ACHN (cell line): ENCODE measurements at places on chromosomes 5 and 9.

- no peak for DNase-seq
These were observed 16.0 kb downstream of the SERINC5 start for GRCh38 chr5:80239680-80240367.

DNA sequence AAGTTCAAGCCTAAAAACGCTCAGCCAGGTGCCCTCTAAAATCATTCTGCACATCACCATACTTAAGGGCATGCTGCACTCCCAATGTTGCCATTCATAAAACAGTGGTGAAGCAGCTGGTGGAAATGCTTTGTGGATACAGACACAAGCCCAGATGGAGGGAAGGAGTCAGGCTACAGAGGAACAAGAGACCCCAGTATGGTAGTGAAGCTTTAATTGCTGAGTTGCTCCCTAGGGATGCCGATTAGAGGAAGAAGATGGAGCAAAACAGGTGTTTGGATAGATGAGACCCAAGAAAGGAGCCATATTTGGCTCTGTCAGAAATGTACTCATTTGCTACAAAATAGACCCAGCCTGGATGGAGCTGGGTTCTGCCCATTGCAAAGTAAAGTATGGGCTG lies 230.5 kb downstream of the NSG2 start:
- no peak for DNase-seq

DNA sequence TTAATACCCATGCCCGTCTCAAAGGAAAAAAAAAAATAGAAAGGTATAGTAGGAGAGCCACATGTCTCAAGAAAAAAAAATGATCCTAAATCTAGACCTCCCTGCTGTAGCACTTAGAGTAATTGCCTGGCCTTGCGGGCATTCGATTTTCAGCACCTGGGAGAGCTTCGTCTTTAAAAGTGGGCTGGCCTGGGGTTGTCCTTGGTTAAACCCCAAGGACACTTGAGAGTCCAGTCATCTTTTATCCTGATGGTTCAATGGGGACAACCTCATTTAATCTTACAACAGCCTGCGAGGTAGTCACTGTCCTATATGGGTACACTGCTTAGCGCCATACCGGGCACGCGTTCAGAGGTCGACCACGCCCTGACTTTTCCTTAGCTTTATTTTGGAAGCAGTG lies 60.1 kb downstream of the MAT2B start:
- no peak for DNase-seq

DNA sequence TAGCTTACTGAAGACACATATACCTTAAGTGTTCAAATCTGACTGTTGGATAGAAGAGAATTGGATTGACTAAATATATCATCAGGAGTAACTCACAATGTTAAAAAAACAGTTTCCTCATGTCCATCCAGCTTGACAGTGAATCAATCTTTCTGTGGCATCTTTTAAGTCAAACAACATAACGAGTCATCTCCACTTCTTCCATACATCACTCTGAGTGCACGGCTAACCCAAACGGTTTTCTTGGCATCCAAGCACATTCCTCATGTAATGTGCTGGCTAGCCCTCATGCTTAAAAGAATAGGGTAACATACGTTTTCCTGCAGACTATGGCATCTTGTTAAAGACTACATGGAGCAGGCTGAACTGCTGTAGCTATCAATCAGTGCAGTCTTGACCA lies 291.5 kb upstream of the TRPC7 start:
- DNase-seq: no peak

DNA sequence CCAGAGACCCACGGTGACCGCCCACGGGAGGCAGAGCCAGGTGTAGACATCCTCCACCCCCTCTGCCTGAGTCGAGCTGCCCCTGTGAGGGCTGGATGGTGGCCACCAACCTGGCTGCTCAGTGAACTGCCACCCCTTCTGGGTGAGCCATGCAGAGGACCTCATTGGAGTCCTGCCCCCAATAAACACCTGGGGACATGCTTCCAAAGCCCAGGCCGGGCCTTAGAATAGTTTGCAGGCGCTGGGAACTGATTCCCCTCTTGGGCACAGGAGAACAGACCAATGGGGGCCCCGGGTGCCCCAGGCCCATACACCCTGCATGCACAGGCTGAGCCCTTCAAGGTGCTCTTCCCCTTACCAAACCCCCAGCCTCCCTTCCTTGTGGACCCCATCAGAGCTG lies 38.1 kb upstream of the GFPT2 start:
- no peak for DNase-seq

- peak; percentile 12 for DNase-seq
These were observed 72.9 kb upstream of the ALDH1B1 start for GRCh38 chr9:38319496-38320173.

DNA sequence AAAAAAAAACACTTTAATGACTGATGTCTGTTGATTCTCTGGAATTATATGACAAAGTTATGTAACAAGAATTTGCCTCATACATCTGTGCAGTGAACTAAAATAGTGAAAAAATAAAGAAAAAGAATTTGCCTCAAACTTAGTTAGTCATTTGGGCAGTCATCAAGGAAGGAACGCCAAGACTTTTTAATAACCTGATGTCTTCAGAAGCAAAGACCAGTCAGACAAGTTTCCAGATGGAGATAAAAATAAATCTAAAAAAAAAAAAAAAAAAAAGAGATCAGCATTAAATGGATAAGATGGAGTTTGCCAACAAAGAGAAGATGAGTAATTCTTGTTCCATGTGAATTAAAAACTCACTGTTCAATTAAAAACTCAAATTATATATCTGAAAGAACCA lies 52.3 kb upstream of the JMY start:
- DNase-seq: no peak

- no peak for DNase-seq
These were observed 4.1 kb upstream of the PRDM6 start for GRCh38 chr5:123084730-123085605.

- no peak for DNase-seq
These were observed 2.0 kb upstream of the ENC1 start for GRCh38 chr5:74642543-74642863.

DNA sequence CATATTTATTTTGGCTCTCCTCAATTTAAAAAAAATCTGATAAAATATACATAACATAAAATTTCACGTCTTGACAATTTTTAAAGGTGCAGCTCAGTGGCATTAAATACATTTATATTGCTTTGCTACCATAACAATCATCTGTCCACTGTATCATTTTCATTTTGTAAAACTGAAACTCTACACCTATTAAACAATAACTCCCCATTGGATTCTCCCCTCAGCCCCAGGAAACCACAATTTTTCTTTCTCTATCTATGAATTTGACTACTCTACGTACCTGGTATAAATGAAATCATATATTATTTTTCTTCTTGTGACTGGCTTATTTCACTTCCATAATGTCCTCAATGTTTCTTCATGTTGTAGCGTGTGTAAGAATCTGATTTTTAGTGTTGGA lies 563.5 kb downstream of the PRR16 start:
- DNase-seq: no peak

- peak; percentile 2 for DNase-seq
These were observed 49.5 kb upstream of the SARDH start for GRCh38 chr9:133787754-133788025.

DNA sequence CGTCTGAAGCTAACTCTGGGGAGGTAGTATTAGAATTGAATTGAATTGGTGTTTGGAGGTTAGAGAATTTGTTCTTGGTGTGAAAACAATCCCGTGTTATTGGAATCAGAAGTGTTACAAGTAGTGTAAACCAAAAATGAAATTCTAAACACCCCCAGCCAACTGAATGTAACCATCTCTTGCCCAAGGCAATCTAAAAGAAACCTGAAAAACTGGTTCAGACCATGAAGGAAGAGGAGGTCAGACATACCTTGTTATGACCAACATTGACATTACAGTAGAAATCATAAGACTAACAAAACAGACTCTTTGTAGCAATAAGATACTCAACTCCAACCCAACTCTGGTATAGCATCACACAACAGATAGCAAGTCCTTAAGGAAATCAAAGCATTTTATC lies 159.0 kb downstream of the TUSC1 start:
- no peak for DNase-seq

DNA sequence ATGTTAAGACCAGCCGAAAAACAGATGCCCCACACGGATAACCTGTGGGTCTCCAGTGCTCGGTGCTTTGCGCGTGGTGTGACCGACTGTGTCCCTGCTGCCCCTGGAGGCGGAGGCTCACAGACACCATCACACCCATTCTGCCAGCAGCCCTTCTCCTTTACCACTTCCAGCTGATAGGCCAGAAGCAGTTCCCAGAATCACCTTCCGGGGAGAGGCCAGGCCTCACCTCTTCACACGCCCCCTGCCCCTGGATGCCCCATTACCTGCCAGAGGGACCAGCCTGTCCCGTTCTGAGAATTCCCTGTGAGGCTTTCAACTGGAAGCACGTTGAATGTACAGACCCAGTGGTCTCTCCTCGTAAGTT lies 21.6 kb upstream of the LRRC14B start:
- no peak for DNase-seq

- DNase-seq: no peak
These were observed 88.7 kb downstream of the BASP1 start for GRCh38 chr5:17305964-17306725.

GRCh38 chr9:3993773-3994172 lies 306.1 kb downstream of the GLIS3 start:
- no peak for DNase-seq

- no peak for DNase-seq
These were observed 5.3 kb upstream of the NFIL3 start for GRCh38 chr9:91428927-91429351.

DNA sequence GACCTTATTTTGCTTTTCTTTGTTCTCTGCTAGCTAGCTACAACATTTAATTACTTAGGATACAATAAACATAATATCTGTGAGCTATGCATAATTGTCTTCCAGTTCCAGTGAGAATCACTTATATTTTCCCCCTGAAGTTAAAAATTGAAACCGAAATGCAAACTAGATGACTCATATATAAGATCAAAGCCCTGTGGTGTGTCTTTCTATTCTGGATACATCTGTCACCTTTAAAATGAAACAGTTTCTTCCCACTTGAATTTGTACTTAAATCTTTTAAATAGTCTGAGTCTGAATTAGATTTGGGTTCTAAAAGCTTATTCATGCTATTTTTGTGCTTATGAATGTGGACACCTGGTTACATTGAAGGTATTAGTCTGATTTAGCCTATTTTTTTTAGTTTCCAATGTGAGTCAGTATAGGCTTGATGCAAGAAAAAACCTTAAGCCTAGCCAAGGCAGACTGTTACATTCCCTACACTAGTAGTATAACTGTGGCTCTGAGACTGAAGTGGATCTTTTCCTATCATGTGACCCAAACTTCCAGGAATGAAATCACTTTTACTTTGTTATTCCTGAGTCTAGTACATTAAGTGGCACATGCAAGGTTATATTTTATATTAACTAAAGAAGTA lies 703.5 kb upstream of the RGMB start:
- peak; percentile 14 for DNase-seq

DNA sequence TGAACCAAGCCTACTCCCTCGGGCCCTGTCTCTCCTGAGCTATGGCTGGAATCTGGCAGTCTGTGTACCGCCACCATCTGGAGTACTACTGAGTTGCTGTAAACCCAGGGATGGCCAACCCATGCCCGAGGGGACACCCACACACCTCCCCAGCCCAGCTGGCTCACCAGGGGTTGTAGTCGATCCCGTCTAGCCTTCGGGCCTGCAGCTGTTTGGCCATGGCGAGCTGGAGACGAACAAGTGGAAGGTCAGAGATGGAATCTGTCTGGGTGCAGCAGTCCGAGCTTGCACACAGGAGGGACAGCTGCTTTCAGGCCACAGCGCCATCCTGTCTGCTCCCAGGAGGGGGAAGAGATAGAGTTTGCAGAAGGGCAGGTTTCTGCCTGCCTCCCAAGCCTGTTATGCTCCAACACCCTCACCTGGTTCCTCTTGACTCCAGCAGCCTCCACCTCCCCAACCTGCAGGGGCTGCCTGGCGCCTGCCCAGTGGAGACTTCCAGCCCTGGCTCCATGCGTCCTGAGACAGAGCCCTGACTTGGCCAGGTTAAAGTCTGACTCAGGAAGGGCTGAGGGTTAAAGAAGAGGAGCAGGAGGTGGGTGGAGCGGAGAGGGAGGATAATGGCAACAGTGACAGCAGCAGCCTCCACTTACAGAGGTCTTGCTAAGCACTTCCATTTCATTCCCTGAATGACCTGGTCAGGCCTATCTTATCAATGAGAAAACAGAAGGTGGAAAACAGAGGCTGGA lies 15.8 kb upstream of the SPOUT1 start:
- DNase-seq: no peak

GRCh38 chr5:1054799-1055775 lies 46.5 kb downstream of the NKD2 start:
- no peak for DNase-seq

DNA sequence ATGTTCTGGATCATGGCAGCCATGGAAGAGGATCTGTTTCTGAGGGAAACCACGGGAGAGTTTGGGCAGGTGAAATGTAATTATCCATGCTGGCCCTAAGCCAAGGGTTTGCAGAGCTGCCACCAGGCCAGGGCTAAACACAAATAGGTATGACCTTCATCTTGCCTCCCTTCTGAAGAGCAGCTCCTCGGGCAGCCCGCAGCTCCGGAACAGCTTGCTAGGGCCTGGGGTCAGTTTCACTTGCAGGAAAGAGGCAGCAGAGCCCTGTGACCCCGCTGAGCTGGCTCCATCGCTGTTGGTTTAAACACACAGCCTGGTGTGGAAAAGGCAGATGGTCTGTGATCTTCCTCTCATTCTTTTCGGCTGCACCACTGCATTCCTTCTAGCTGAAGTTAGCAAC lies 141.4 kb downstream of the TMEM38B start:
- no peak for DNase-seq

DNA sequence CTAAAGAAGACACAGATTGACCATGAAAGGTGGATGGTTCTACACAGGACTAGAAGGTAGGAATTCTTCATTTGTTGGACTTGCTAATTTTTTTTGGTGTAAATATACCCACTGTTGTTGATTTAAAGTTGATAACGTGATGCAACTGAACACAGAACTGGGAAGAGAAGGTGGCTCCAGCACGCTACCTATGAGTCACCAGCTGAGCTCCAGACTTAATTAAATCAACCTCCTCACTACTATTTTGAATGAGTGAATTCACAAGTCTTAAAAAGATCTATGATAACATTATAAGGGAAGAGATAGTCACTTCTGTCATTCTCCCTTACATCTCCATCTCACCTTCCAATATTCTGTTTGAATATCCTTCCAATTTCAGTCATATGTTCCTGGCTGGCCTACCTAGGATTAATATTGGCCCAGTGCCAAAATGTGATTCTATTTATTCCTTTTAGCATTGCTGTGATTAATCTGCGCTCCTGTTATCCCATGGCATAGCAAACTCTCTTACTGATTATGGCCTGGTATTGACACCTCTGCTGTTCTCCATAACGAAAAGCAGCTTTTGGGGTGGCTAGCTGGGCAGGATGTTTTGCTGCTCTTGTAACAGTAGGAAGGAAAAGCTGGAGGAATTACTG lies 135.9 kb upstream of the CCDC152 start:
- DNase-seq: no peak

- DNase-seq: no peak
These were observed 115.2 kb downstream of the GCNT1 start for GRCh38 chr9:76573905-76574760.

- no peak for DNase-seq
These were observed 4.9 kb upstream of the CARD9 start for GRCh38 chr9:136378170-136379002.

DNA sequence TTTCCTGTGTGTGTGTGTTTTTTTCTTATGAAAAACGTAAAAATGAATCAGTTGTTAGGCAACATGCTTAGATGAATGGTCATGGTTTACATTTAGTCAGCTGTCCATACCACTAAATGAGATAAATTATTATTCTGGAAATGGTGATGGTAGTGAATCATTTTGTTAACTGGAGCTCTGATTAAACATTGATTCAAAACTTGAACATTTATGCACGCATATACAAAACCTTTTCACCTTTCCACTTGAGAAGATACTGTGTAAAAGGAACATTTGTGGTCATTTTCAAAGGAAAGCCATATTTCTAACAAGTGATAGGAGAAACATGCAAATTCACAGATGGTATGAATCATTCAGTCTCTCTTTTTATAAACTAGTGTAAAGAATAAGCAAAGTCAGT lies 162.0 kb downstream of the SLC25A46 start:
- no peak for DNase-seq
